ENCODE measurements at places on chromosomes 16 and 17.

DNA sequence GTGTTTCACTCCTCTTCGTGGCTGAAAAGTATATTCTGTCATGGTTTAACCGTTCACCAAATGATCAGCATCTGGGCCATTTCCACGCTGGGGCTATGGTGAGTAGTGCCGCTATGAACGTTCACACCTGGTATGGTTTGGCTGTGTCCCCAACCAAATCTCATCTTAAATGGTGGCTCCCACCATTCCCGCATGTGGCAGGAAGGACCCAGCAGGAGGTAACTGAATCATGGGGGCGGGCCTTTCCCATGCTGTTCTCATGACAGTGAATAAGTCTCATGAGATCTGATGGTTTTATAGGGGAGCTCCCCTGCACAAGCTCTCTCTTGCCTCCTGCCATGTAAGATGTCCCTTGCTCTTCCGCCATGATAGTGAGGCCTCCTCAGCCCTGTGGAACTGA lies 45.7 kb upstream of the ZNF469 start:
- no peak for DNase-seq

GRCh38 chr16:46743232-46743719 lies 4.9 kb downstream of the MYLK3 start:
- no peak for DNase-seq

- DNase-seq: no peak
Observed at GRCh38 chr17:16232391-16232790, 15.4 kb downstream of the PIGL start.

DNA sequence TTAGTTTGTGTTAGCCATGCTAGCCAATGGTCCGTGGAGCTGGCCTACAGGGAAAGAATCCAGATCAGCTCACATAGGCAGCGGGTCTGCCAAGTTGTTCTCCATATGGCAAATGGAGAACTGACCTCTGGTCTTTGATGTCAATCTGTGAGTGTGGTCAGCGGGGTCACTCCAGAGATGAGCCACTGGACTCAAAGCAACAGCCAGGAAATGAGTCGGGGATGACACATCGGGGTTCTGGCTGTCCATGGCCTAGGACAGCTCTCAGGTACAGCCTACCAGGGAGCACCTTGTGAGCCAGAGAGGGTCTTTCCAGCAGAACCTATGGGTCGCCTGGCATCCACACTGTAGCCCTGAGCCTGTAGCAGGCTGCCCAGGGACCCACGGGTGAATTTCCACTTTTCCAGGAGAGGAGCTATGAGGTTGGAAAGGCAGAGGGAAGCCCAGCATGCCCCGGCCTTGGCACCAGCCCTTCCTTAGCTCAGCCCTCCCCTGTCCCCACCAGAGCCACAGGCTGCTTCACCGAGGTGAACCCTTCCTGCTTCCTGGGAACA lies 203.0 kb upstream of the TNRC6C start:
- no peak for DNase-seq

- DNase-seq: no peak
Observed at GRCh38 chr17:77948690-77949114, 9.8 kb upstream of the TNRC6C start.

- DNase-seq: no peak
Observed at GRCh38 chr16:67796099-67796718, 10.2 kb downstream of the RANBP10 start.

DNA sequence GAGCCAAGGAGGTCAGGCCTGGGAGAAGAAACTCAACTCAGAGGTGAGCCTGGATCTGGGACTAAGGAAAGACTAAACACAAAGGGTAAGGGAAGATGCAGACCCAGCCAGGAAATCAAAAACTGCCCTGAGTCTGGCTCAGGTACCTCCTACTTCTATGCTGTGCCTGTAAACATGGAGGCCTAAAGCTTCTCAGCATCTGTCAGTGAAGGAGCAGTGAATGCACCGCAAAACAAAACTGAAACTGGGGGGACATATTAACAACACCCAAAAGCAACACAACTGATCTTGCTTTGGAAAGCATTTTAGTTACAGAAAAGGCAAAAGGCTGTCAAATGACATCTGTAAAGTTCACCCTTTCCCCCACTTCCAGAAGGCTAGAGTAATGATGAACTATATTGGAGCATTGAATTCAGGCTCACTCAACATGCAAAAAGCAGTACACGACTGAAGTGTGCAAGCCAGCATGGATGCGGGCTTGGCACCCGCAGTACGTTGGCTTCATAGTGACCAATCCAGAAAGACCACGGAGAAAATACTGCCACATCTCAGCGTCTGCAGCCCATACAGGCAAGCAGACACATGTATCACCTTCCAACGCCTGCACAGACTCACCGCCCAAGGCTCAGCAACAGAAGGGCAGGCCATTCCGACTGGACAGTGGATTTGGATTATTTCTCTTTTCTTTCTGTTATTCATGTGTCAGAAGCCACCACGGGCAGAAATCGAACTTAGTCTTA lies 3.8 kb downstream of the TBC1D16 start:
- DNase-seq: no peak

GRCh38 chr16:87075319-87075860 lies 241.8 kb downstream of the C16orf95 start:
- no peak for DNase-seq

GRCh38 chr17:57033296-57033695 lies 51.8 kb upstream of the AKAP1 start:
- no peak for DNase-seq

DNA sequence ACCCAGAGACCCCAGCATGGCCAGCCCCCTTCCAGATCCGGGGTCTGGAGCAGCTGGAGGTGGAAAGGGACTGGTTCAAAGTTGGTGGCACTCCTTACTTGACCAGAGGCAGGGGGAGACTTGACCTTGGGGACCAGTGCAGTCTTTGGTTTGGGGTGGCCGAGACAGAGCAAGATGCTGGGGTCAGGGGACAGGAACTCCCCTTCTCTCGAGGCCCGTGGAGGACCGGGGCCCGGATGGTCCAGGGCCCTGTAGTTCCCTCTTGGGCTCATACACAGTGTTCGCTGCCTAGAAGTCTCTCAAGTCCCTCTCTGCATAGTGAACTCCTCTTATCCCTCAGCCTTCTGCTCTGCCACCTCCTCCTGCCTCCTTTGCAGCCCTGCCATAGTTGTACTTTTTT lies 601 bp upstream of the PRSS33 start:
- DNase-seq: no peak

- DNase-seq: no peak
Observed at GRCh38 chr17:82237083-82237745, 8.4 kb downstream of the SLC16A3 start.

DNA sequence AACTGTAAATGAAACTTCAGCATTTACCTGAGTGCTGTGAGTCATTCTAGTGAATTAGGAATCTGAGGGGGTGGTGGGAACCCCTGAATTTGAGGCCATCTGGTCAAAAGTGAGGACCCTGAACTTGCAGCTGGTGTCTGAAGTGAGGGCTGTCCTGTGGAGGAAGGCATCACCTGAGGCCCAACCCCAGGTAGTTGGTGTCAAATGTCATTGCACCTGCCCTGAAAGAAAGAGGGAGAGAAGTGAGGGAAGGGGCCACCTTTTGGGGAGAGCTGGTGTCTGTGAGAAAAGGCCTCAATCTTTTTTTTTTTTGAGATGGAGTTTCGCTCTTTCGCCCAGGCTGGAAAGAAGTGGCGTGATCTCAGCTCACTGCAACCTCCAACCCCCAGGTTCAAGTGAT lies 12.5 kb upstream of the PRPSAP1 start:
- DNase-seq: no peak

DNA sequence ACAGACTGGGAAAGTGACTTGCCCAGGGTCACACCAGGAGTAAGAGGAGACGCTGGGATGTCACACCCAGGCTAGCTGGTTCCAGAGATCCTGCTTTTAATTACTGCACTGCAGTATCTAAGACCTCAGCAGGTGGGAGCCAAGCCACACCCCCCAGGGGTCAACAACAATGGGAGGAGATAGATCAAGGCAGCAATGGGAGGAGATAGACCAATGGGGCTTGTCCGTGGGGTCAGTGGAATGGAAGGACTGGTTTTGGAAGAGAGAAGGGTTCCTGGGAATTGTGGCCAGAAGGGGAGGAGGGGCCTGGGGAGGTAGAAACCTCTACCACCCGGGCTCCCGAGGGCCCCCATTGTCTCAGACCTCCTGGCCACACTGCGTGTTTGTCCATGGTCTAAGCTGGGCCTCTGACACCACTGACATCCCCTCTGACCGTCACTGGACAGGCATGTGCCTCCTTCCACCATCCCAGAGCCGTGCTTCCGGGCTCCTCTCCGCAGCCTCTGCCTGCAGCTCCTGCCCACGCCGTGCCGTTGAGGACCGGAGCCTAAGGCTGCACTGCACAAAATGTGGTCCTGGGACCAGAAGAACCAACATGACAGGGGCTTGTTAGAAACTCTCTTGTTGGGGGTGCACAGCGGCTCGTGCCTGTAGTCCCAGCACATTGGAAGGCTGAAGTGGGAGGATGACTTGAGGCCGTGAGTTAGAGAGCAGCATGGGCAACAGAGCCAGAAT lies 69.8 kb upstream of the RPH3AL start:
- DNase-seq: no peak

GRCh38 chr17:36625188-36625587 lies 23.8 kb downstream of the MRM1 start:
- no peak for DNase-seq

GRCh38 chr17:77070888-77071279 lies 69.9 kb upstream of the SEC14L1 start:
- DNase-seq: no peak
